ENCODE measurements at places on chromosomes 4 and X. TPM values are rescaled to one million over a fixed set of nuclear protein-coding genes. Genes with fewer than 3 reads are reported as not detected.

DNA sequence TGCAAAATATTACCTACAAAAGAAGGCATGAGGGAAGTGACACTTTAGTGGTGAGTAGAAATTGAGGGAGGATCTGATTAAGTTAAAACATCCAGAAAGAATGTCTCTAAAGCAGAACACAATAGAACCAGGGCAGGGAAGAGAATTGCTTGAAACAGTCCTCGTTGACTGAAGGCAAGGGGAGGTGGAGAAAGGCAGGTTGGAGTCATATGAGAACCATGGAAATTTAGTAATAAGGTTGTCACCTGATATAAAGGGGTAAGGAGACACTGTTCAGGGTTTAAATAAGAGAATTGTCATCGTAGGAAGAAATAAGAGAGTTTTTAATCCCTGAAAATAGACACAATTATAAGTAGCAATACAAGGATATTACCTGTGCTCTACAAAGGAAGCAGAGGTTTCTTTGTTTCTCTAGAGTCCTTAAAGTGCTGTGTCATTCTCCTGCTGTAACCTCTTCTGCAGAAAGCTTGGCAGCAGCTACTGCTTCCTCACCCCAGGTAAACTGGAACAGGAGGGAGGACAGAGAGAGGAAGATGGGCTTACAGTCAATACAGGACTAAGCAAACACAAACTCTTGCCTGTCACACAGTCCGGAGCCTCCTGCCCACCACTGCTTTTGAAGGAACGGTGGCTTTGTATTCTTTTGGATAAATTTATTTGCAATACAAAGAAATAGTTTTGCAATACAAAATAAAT is 258.4 kb downstream of the PPARGC1A start:
- DNase-seq, result no peak

GRCh38 chr4:27357283-27357682 is 496.6 kb downstream of the STIM2 start:
- no peak for DNase-seq

GRCh38 chr4:87904639-87905160 is 70.8 kb upstream of the SPP1 start:
- DNase-seq, result no peak

Gene SLC6A14
- not detected for polyA plus RNA-seq

DNA sequence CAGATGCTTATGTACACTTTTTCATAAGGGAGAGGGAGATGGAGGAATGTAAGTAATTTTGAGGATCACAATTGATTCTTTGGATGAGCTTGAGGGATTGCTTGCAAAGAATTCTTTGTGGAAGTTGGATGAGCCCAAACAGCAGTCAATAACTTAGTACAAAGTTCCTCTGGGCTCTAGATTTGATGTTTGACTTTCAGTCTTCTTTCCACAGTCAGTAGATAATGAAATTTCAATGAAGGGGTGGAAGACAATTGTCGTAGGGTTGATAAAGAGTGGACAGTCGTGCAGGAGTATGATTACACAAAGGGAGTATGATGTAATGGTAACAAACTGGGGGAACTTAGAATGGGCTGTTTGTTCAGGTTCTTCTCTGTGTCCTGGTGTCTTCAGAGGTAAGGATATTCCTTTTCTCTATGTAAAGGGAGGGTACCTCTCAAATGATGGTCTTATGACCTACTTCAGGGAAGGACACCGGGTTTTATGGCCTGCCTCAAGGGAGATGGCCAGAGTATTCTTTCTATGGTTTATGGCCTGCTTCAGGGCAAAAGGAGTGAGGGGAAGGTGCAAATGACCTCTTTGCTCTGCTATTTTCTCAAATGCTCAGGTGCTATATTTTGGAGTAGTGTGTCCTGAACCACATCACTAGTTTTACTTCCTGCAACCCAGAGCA is 1.7 kb upstream of the ABRAXAS1 start:
- DNase-seq, result no peak

GRCh38 chr4:18052158-18052557 is 30.6 kb upstream of the LCORL start:
- DNase-seq, result no peak

- DNase-seq, result no peak
Measured at GRCh38 chr4:98963538-98964433, 31.7 kb upstream of the METAP1 start.

All from psoas muscle (tissue), 8 donors.